ENCODE measurements at places on chromosomes 3 and 15. TPM values are rescaled to one million over a fixed set of nuclear protein-coding genes. Genes with fewer than 3 reads are reported as not detected.
A peak's percentile ranks its signal among the peaks of the same experiment; 100 is the strongest.

GRCh38 chr3:10527295-10528001 is 22.1 kb upstream of the ATP2B2 start:
- peak; percentile 31 for DNase-seq
- no peaks in the 10 kb centered on the region for H3K27me3 ChIP-seq
- H3K4me3 ChIP-seq: no peak overlapping the region

DNA sequence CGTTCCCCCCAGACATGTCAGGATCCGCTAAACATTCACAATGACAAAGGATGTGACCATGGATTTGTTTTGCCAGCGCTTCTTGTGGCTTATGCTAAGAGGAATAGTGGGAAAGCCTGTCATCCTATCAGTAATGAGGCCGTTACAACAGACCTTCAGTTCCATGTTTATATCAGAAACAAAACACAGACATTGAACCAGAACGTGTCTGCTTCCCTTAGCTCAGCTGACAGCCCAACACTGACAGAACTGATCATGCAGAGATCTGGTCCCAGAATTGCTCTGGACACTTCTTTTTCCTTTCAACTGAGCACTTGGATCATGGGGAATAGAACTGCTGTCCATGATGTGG is 58.3 kb upstream of the MYZAP start:
- H3K27me3 ChIP-seq: no peaks in the 10 kb centered on the region
- no peak for DNase-seq
- peaks cover 46% of the 10 kb centered on the region for H3K36me3 ChIP-seq
- H3K4me3 ChIP-seq: no peak overlapping the region
- H3K4me1 ChIP-seq: no peaks in the 10 kb centered on the region

- no peaks in the 10 kb centered on the region for H3K27me3 ChIP-seq
- no peak overlapping the region for H3K27ac ChIP-seq
- no peak for DNase-seq
- H3K4me1 ChIP-seq: no peaks in the 10 kb centered on the region
- H3K36me3 ChIP-seq: no peaks in the 10 kb centered on the region
These were observed 51.8 kb upstream of the PSMD6 start for GRCh38 chr3:64074895-64075679.

GRCh38 chr15:71411538-71412482 is 296.5 kb downstream of the THSD4 start:
- no peak overlapping the region for H3K4me3 ChIP-seq
- DNase-seq: no peak
- H3K27me3 ChIP-seq: no peaks in the 10 kb centered on the region
- H3K36me3 ChIP-seq: no peaks in the 10 kb centered on the region
- no peaks in the 10 kb centered on the region for H3K4me1 ChIP-seq

- no peaks in the 10 kb centered on the region for H3K4me1 ChIP-seq
- no peak for DNase-seq
- H3K4me3 ChIP-seq: no peak overlapping the region
- H3K27ac ChIP-seq: no peak overlapping the region
- H3K27me3 ChIP-seq: no peaks in the 10 kb centered on the region
These were observed 276.5 kb upstream of the ATP11B start for GRCh38 chr3:182516597-182517336.

DNA sequence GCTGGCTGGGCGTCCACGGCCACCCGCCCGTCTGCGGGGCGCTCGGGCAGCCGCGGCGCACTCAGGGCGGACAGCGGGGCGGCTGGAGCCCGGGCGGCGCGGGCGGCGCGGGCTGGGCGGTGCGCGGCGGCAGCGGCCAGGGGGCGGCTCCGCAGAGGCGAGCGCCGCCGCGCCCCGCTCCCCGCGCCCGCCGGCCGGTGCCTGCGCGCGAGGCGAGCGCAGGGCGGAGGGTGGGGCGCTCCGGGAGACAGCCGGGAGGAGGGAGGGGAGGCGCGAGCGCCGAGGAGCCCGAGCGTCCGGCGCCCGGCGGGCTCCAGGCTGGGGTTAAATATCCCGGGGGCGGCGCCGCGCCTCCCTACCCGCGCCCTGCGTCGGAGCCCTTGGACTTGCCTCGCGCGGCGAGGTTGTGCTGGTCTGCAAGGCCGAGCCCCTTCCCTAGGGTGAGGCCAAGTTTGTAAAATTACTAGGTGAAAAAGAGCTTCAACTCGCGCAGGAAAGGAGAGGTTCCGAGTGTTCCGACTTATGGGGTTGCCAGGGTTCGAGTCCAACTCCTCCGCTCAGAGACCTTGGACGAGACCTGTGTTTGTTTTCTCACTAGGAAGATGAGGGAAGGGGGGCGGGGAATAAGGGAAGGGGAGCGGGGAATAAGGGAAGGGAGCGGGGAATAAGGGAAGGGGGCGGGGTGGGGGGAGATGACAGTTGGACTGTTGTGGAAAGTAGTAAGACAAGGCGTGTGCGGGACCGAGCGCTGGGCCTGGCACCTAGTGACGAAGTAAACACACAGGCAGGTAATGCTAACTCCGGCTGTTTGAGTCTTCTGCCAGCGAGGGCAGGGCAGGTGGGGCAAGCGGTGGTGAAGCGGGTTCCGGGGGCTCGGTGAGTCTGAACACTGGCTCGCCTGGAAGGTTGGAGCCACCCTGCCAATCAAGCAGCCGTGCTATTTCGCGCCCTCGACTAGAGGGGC is at the start of gene TNFAIP8L3:
TNFAIP8L3 (minus strand) TSS at position 301 of the 964 bp plus-strand sequence. CDS start 311 bp downstream, outside the sequence.
- H3K27ac ChIP-seq: no peak within 1 kb of the TSS
- H3K27me3 ChIP-seq: no peaks in the 10 kb centered on the region
- H3K4me1 ChIP-seq: no peaks in the 10 kb centered on the region

GRCh38 chr3:12593473-12593872 is 36.6 kb downstream of the MKRN2 start:
- peaks cover 34% of the 10 kb centered on the region for H3K36me3 ChIP-seq
- no peak overlapping the region for H3K4me3 ChIP-seq
- no peak for DNase-seq
- no peaks in the 10 kb centered on the region for H3K4me1 ChIP-seq
- no peak overlapping the region for H3K27ac ChIP-seq

DNA sequence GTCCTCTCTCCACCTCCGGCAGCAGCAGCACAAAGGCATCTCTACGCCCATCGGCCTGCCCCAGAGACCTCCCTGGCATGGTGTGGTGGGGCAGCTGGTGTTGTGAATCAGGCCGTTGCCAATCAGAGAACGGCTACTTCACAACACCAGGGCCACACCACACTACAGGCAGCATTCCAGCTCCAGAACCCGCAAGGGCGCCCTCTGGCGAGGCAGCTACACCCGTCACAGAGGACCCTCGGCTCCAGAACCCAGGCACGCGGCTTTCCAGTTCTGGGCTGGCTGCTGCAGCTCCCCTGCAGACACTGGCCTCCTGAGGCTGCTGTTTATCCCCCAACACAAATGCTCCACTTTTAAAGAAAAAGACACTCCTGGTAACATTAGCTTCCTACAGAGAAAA is 127.5 kb upstream of the TOPAZ1 start:
- no peaks in the 10 kb centered on the region for H3K27me3 ChIP-seq
- H3K4me3 ChIP-seq: no peak overlapping the region
- H3K27ac ChIP-seq: no peak overlapping the region

DNA sequence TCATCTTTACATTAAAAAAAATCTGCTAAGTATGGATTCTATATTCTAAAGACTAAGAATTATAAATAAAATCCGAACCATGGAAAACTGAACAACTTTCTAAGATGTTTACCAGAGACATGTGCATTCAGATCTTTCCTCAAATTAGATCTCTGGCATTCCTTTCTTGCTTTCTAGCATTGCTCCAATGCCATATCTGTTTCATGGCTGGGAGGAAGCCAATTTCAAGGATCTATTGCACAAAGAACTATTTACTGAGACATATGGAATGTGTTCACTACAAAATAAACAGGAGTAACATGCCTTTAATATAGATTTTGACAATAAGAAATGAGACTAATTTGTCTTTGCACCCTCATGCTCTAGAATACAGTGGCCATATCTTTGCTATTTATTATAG is 45.1 kb upstream of the NANOGP8 start:
- no peak overlapping the region for H3K4me3 ChIP-seq
- H3K27ac ChIP-seq: no peak overlapping the region
- no peaks in the 10 kb centered on the region for H3K27me3 ChIP-seq

- no peaks in the 10 kb centered on the region for H3K4me1 ChIP-seq
- H3K36me3 ChIP-seq: no peaks in the 10 kb centered on the region
- no peak for DNase-seq
- no peaks in the 10 kb centered on the region for H3K27me3 ChIP-seq
- H3K4me3 ChIP-seq: no peak overlapping the region
- no peak overlapping the region for H3K27ac ChIP-seq
These were observed 27.1 kb upstream of the GABRG3 start for GRCh38 chr15:26943866-26944265.

- H3K27ac ChIP-seq: peak overlapping the region; percentile 91
- H3K36me3 ChIP-seq: no peaks in the 10 kb centered on the region
- H3K4me1 ChIP-seq: no peaks in the 10 kb centered on the region
- peak overlapping the region; percentile 95 for H3K4me3 ChIP-seq
- DNase-seq: no peak
These were observed 296 bp downstream of the TPRA1 start for GRCh38 chr3:127590282-127590592.

- H3K4me1 ChIP-seq: no peaks in the 10 kb centered on the region
- H3K27ac ChIP-seq: no peak overlapping the region
- H3K36me3 ChIP-seq: no peaks in the 10 kb centered on the region
- H3K27me3 ChIP-seq: no peaks in the 10 kb centered on the region
These were observed 31.6 kb downstream of the TIPARP start for GRCh38 chr3:156705761-156706616.

DNA sequence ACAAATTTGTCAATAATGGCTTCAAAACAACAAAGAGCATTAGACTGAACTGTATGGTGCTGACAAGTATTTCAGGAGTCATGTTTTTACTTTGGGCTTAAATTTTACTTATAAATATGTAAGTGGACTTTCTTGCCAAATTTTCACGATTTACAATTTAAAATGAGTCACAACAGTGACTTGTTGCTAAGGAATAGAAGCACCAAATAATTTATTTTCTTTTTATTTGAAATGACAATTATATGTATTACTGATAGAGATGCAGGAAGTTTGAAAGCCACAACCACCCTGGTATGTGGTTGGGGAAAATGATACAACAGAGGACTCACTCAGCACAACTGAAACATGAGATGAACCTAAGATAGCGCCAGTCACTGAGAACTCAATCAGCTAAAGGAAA is 90.3 kb downstream of the FMN1 start:
- H3K27ac ChIP-seq: no peak overlapping the region
- H3K4me3 ChIP-seq: no peak overlapping the region
- no peaks in the 10 kb centered on the region for H3K36me3 ChIP-seq
- H3K27me3 ChIP-seq: no peaks in the 10 kb centered on the region
- no peak for DNase-seq

DNA sequence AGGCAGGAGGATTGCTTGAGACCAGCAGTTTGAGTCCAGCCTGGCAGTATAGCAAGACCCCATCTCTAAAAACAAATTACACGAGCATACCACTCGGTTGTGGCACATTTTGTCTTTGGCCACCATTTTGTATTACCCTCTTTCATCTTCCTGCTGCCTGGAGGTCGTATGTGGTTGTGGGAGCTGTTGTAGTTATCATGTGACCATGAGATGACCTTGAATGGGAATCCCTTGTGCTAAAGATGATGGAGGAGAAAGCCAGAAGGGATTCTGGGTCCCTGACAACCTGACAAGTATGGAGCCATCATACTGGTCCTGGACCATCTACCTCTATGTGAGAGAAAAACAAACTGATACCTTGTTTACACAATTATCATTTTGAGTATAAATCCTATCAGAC is 45.2 kb upstream of the BHLHE40 start:
- no peaks in the 10 kb centered on the region for H3K4me1 ChIP-seq
- no peak for DNase-seq
- no peaks in the 10 kb centered on the region for H3K36me3 ChIP-seq
- no peaks in the 10 kb centered on the region for H3K27me3 ChIP-seq
- H3K27ac ChIP-seq: no peak overlapping the region

GRCh38 chr3:176650478-176650877 is 546.8 kb downstream of the TBL1XR1 start:
- H3K36me3 ChIP-seq: no peaks in the 10 kb centered on the region
- no peaks in the 10 kb centered on the region for H3K4me1 ChIP-seq
- H3K27ac ChIP-seq: no peak overlapping the region
- H3K27me3 ChIP-seq: no peaks in the 10 kb centered on the region

DNA sequence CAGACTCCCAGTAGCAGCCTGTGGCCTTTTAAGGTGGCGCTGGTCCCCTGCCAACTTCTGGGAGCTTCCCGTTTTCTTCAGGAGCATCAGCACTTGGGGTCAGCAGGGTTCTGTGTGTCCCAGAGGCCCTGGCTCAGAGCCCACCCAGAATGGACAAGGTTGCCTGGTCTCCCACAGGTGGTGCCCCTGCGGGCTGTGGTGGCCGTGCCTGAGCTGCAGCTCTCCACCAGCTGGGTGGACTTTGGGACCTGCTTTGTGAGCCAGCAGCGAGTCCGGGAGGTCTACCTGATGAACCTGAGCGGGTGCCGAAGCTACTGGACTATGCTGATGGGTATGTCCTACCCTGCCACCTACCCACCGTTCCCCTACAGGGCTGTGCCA is 15.5 kb downstream of the ACAA1 start:
- no peak overlapping the region for H3K4me3 ChIP-seq
- no peaks in the 10 kb centered on the region for H3K27me3 ChIP-seq
- H3K36me3 ChIP-seq: peaks cover 61% of the 10 kb centered on the region
- peaks cover 68% of the 10 kb centered on the region for H3K4me1 ChIP-seq
- peak; percentile 27 for DNase-seq
- no peak overlapping the region for H3K27ac ChIP-seq

DNA sequence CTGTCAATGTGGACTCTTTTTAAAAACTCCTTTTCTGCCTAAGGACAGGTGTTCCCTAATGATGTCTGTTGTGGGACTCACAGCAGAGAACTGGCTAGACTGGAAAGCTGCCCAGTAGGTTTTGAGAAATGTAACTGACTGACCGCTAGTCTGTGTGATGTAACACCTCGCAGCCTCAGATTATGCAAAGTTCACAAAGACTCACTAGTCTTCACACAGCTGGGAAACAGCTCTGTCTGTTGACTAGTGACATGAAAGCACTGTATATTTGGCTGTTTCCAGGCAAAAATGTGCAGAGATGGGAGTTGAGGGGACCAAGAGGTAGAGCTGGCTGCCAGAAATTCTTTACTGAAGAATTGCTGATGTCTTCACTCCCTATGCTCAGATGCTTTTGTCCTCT is 10.3 kb downstream of the PDZRN3 start:
- H3K4me3 ChIP-seq: no peak overlapping the region
- no peaks in the 10 kb centered on the region for H3K27me3 ChIP-seq
- no peak for DNase-seq
- H3K27ac ChIP-seq: no peak overlapping the region

PLCH1 gene
- 0.16 TPM for total RNA-seq

DTX3L gene
- total RNA-seq: 36.3 TPM

BAHD1 gene
- 8.8 TPM for total RNA-seq

HDC gene
- total RNA-seq: 0.47 TPM

POPDC2 gene
- total RNA-seq: 0.64 TPM

CHST13 gene
- total RNA-seq: 43.1 TPM

FBXO40 gene
- total RNA-seq: not detected

WDR73 gene
- total RNA-seq: 6.3 TPM

All from right lobe of liver (tissue), 6 donors.